ENCODE measurements at places on chromosomes 13 and 19. TPM values are rescaled to one million over a fixed set of nuclear protein-coding genes. Genes with fewer than 3 reads are reported as not detected.

The ZNF426 gene
- polyA plus RNA-seq, result 10.6 TPM

The PRSS57 gene
- polyA plus RNA-seq, result not detected

The CEACAM3 gene
- polyA plus RNA-seq, result not detected

The ZNF57 gene
- polyA plus RNA-seq, result 1.9 TPM

The KLK14 gene
- polyA plus RNA-seq, result not detected

Data from GM23248 (cell line).